Mesothelial cell of epicardium (in vitro differentiated cells): ENCODE measurements at places on chromosomes 7 and 10.

- DNase-seq, result no peak
These were observed 5.3 kb downstream of the LARP4B start for GRCh38 chr10:926075-926698.

GRCh38 chr10:69453795-69454194 lies 2.5 kb downstream of the TSPAN15 start:
- DNase-seq, result no peak

DNA sequence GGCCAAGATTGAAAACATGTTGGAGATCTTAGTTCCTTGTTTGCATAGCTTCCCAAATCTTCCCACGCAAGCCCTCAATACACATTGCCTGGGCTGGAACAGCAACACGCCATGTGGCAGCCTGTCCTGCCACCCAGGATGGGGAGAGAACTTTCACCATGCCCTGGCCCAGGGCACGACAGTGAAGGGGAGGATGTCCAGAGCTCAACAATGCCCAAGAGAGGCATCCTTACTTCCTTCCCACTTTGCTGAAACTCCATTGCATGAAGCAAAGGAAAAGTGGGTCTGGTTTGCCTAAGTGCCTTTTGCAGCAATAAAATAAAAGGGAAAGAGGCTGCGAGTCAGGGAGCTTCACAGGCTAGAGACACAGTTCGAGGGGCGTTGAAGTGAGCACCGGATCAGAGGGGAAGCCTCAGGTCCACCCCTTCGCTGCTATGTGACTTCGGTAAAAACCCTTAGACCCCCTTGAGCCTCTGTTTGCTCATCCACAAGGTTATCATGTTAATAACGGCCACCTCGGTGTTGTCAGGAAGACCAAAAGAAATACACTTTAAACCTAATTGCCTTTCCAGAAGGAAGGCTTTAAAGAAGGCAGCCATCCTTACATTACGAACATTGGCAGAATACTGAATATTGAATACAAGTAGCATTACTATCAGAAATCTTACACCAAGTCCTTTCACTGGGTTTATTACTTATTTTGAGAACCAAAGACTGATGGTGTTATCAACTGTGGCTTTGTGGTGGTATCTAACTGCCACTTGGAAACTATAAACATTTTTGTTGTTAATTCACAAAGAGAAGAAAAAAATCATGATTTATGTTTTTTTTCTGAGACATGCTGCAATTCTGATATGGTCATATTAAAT lies 133.3 kb downstream of the ICA1 start:
- no peak for DNase-seq

GRCh38 chr10:78354101-78354500 lies 320.4 kb downstream of the RPS24 start:
- DNase-seq, result no peak

DNA sequence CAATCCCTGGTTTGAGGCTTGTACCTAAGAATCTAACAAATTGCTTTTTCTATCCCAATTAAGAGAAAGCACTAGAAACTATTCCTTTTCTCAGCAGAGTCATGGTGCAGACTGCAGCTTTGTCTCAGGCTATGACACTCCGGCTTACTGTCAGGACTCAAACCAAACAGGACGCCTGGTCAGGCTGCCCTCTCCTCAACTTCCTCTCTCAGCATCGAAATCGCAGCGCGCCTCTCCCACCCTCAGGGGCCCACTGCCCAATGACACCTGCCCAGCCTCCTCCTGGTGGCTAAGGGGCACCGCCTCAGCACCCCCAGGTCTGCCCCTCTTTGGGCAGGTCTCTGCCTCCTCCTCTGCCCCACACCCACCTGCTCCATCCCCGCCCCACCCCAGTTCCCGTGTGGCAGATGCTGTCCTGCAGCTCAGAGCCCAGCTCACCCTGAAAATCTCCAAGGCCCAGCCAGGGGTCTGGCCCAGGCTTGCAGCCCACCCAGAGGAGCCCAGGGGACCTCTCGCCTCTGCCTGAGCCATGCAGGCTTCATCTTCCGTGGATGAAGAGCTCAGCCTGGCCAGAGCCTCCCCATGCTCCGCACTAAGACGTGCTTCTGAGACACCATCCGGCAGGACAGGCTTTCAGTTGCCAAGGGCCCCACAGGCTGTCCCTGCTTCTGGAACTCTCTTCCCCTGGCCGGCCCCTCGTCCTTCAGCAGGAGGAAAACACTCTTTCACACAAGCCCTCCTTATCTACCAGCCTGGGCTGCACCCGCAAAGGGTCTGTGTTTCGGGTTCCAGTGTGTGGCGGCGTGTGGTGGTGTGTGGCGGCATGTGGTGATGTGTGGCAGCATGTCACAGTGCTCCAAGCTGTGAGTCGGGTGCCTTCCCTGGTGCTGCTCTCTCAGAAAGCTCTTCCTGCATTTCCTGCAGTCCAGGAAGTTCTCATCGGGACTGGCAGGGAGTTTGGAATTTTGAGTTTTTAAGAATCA lies 16.4 kb upstream of the PTPRN2 start:
- DNase-seq, result no peak

DNA sequence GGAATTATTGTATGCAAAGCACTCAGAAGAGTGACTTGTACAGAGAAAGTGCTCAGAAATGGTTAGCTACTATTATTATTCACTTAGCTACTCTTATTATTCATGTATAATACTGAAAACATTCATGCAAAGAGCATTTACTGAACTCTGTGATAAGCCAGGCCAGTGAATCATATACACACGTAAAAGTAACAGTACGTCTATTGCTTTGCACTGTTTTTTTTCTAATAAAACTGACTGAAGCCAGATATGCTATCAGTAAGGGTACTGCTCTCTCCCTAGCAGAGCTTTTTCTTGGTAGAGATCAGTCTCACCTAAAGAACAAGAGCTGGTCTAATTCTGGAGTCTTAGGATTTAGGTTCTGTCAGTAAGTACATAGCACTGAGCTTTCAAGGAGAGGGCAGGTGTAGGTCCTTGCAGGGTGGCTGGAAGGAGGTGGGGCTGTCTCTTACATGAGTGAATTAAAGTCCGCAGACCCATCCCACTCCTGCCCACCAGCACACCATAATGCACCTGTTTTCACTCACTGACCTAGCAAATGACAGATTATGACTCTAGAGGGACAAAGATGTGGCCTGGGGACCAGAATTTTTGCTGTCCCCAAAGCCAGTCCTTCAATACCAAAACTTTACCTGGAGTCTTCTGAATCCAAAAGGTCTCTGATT lies 145.9 kb downstream of the ARID5B start:
- no peak for DNase-seq

DNA sequence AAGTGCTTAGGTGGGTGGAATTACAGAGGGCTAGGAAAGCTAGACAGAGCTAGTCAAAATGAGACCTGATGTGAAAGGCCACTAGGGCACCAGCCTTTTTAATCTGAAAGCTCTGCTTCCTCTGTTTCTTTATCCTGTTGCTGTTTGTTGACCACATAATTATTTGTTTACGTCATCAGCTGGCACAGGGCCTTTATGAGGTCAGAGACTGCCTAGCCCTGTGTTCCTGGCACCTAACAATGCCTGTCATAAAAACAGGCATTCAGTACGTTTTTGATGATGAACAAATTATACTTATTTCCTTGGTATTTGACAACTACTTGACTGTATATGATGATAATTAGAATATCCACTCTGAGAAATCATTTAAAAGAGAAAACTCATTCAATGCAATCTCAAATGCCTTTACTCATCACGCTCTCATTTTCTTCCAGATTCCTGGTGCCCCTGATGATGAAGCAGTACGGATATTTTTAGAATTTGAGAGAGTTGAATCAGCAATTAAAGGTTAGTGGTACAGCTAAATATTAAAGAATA lies 26.0 kb downstream of the RBM17 start:
- no peak for DNase-seq

- no peak for DNase-seq
These were observed 705.2 kb upstream of the IGFBP3 start for GRCh38 chr7:46626261-46626660.
